ENCODE measurements at places on chromosomes 12 and 14. TPM values are rescaled to one million over a fixed set of nuclear protein-coding genes. Genes with fewer than 3 reads are reported as not detected.

DNA sequence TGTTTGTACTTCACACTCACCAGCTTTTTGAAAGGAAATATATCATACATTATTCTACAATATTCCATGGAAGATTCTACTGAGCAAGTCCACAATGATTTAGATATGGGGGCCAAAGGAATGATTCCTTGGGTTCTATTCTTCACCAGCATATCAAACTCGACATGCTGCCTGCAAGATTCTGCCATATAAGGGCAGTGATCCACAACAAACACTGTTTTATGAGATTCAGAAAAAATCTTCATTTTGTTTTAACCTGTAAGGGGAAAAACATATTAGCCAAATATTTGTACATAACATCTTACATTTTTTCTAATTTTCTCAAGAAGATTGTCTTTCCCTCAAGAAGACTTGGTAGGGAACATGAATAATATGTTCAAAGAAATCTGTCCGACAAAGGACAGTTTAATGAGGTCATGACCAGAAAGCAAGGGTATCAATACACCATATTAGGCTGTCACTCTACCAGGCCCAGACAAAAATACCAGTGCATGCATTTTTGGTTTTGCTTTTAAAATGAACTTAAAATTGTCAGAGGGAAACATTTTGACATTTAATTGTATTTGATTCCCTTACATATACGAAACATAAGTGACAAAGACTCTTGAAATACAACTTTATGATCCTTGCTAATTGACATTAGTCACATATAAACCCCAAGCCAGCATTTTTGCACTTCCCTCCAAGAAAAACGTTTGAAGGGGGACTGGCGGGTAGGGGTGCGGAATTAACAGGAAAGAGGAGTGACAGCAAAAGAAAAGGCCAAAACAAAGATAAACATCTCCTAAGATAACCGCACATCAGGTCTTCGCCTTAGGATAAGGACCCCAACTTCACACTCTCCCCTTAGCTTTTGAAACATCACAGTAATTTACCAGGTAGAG, 980 bp downstream of the INTS13 start:
- no peak for DNase-seq

DNA sequence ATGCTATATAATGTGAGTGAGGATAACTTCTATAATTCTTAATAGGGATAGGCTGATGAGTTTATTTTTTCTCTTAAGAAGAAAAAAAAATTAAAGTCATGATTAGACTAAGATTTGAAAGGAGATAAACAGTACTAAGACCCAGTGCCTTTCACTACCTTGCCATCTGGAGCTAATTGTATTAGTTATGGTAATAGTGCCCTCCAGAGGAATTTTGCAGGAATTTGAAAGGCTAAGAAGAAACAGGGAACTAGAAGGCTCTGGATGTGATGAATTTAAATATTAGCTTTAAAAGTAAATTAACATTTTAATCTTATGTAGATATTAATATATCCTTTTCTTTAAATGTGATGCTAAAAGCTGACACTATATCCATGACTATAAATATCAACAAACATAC, 36.6 kb upstream of the PIK3C2G start:
- no peak for DNase-seq

GRCh38 chr12:42482041-42482747, 107.4 kb downstream of the PRICKLE1 start:
- DNase-seq = no peak

GRCh38 chr14:99667045-99667444, 17.1 kb upstream of the CYP46A1 start:
- no peak for DNase-seq

GRCh38 chr12:100842156-100842555, 47.6 kb downstream of the ANO4 start:
- no peak for DNase-seq

DNA sequence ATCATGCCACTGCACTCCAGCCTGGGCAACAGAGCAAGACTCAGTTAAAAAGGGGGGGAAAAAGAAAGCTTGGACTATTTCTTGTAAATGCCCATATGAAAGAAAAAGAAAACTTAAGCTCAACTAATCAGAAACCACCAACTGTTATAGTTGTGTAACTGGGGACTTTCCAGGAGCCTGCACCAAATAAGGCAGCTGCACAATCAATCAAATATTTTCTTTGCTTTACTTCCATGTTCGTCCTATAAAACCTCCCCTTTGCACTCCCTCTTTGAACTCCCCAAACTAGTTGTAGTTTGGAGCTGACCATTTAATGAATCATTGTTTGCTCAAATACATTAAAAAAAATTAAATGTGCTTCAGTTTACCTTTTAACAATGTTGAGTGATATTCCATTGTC, 54.9 kb downstream of the OTOGL start:
- DNase-seq = no peak

DNA sequence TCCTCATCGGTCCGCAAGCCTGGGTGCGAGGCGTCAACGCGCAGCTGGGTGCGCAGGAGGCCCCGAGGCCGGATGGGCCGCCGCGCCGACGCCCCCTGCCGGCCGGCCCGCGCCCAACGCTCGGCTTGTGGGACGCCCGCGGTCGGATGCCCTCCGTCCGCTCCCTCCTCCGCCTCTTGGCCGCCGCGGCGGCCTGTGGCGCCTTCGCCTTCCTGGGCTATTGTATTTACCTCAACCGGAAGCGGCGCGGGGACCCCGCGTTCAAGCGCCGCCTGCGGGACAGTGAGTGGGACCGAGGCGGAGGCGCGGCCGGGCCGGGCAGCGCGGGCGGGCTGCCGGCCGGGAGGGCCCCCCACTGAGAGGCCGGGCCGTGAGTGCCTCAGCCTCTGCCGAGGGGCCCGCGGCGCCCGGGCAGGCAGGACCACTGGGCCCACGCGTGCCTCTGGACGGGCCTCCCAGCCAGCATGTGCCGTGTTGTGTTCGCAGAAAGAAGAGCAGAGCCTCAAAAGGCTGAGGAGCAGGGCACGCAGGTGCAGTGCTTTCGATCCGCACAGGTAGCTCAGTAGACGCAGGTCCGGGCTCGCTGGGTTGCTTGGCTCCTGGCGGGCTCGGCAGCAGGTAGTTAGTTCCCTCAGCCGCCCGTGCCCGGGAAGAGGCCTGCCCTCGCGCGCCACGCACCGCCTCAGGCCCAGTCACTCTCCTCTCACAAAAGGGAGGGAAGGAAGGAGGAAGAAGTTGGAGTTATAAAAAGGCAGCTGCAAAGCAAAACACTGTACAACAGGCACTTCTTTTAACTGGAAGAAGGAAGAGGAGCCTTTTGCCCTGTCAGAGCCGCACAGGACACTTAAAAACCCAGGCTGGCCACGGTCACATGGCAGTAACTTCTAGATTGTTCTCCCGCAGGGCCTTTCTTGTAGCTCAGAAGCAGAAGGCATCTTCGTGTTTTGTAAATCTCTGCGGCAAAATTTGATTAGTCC, at the start of gene TOMM20L:
TOMM20L (plus strand) TSS at position 119 of the 977 bp plus-strand sequence; CDS start at position 147, 28 bp downstream.
- DNase-seq = peak; percentile 53

DNA sequence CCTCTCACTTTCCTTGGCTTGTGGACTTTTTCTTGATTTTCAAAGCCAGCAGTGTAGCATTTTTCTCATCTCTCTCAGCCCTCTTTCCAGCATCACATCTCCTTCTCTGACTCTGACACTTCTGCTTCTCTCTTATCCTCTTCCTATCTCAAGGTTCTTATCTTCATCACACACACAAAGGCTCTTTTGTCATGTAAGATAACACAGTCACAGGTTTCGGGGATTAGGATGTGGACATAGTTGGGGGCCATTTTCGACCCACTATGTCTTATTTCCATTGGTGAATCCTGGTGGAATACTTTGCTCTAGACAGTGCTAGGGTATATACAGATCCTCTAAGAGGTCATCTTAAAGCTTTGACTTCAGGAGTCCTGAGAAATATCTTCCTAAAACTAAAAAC, 719.3 kb upstream of the TBX3 start:
- no peak for DNase-seq

DNA sequence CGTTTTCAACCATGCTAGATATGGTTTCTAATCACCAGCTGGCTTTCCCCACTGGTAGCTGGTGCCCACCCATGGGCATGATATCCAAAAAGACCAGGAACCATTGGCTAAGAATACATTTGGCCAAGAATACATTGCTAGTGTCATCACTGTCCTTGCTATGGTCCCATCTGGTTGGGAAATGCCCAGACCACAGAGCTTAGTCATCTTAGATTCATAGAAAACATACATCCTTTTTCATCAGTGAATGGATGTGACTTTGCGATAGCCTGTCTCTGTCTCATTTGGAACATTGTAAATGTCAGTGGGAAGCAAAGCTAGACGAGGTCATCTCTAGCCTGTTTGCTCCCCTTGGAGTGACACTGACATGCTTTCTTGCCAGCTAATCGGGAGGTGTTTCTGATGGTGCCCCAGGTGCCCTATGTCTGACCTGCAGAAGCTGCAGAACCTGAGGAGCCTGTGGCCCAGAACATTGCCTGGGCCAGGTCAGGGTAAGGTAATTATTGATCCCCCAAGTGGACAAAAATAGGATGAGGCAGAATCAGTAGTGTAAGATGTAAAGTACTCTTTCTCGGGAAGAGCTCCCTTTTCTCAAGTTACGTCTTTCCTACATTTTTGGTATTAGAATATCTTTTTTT, 194.8 kb downstream of the SLC41A2 start:
- DNase-seq = no peak

DNA sequence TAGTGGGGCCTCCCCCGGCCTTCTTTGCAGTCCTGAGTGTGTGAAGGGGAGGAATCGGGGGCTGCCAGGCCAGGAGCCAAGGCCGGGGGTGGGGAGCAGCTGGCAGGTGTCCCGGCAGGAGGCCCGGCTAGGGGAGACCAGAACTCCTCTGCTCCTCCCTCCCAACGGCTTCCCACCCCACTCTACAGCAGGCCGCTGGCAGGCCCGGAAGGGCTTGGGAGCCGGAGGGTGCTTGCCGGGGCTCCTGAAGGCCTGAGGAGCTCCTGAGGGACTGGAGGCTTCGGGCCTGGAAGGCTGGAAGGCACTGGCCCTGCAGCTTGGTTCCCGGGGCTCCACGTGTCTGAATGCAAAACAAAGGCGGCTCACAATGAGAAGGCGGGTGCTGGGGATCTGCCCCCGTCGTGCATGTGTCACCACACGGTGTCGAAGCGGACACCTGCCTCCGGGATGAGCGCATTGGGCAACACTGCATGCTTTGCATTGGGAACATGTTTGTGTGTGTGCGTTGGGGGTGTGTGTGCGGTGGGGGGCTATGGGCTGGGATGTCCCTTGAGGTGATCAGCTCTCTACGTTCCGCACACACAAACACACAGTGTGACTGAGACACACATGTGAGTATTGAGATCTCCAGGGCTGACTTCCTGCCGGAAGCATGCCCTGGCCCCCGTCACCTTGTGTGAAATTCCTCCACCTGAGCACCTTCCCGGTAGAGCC, 30.9 kb upstream of the ANKRD9 start:
- no peak for DNase-seq

GRCh38 chr14:93914278-93914677, 12.9 kb upstream of the FAM181A start:
- no peak for DNase-seq

DNA sequence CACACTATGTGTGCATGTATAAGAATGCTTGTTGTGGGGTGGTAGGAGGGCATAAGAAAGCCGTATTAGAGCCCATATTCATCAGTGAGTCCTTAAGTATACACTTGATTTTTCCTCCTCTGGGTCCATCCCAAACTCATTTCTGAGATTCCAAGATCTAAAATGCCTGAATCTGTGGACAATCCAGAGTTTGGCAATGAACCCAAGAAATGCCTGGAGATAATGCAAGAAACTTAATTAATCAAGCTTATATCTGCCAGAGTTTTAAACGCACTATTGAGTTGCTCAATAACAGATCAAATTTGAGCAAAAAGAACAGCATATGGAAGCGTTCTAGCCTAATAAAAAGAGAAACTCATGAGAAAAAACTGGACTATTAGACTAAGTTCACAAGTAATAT, 143.4 kb upstream of the NAV3 start:
- DNase-seq = no peak

GRCh38 chr12:31589598-31589903, 1.4 kb downstream of the DENND5B start:
- DNase-seq = no peak

- DNase-seq = no peak
Measured at GRCh38 chr12:79409562-79409961, 281.2 kb downstream of the PAWR start.

DNA sequence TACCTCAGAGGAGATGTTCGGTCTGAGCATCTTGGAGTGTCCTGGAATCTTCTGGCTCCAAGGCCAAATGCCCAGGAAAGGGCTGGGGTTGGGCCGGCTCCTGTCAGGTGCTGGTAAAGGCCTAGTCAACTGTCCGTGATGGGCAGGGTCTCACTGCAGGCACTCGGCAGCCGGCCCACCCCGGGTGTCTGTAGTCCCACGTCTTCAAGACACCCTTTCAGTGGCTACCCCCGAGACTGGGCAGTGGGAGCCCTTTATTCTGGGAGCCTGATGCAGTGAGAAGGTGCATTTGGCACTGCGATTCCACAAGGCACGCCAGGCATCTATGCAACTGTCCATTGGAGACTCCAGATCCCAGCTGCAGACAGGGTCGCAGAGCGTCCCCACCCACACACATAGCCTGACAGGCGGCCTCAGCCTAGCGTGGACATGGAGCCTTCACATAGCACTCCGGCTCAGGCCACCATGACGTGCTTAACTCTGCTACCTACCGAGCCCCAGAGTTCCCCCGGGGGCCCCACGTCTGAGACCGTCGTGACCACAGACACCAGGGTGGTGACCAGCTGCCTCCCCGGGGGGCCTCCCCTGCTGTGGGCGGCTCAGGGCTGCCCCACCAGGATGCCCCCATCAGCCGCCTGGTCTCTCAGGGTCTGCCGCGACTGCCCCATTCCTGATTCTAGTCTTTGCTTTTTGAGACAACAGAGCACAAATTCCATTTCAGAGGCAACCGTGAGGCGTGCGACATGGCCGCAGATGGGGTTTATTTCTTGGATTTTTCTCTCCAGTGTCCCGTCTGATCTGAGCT, 331.8 kb upstream of the SFSWAP start:
- DNase-seq = no peak

GRCh38 chr14:102966681-102967505, 44.4 kb downstream of the AMN start:
- DNase-seq = no peak

Gene SYNJ2BP
- 40.2 TPM for polyA plus RNA-seq

Gene SPX
- polyA plus RNA-seq = 18.9 TPM

Gene FBXO33
- polyA plus RNA-seq = 12.3 TPM

Gene MEG3
- polyA plus RNA-seq = 64.3 TPM

Gene DBX2
- polyA plus RNA-seq = 0.08 TPM

Gene VASH1
- polyA plus RNA-seq = 29.6 TPM

Gene RNASE7
- polyA plus RNA-seq = 0.96 TPM

Gene NEUROD4
- not detected for polyA plus RNA-seq

Gene RNF212B
- 1.6 TPM for polyA plus RNA-seq

Gene UNC79
- 0.87 TPM for polyA plus RNA-seq

Gene GPR68
- 2.4 TPM for polyA plus RNA-seq

Gene BCL2L2
- polyA plus RNA-seq = 39.1 TPM

Gene CD163
- polyA plus RNA-seq = 11.1 TPM

Gene FMNL3
- 43.1 TPM for polyA plus RNA-seq

Gene NAV3
- polyA plus RNA-seq = 8.4 TPM
